A549 treated with CpdA at 1 μM for 4 hours (cell line): ENCODE measurements at places on chromosomes 4 and X. TPM values are rescaled to one million over a fixed set of nuclear protein-coding genes. Genes with fewer than 3 reads are reported as not detected.

Gene NKX3-2
- 0.14 to 0.24 TPM (median 0.17 TPM) in 5 replicates for total RNA-seq

Gene RAB40AL
- total RNA-seq = 0.09 to 0.26 TPM in 2 of 5 replicates, not detected in the others

Gene ZNF718
- 0.43 to 0.79 TPM (median 0.58 TPM) in 5 replicates for total RNA-seq

Gene HS6ST2
- 0.02 to 0.07 TPM (median 0.05 TPM) in 4 of 5 replicates, not detected in the other for total RNA-seq

Gene SMIM10L2A
- 0.10 to 0.30 TPM (median 0.17 TPM) in 5 replicates for total RNA-seq

Gene CPEB2
- 11.9 to 14.1 TPM (median 12.9 TPM) in 5 replicates for total RNA-seq
